ENCODE measurements at places on chromosomes 6 and 20. TPM values are rescaled to one million over a fixed set of nuclear protein-coding genes. Genes with fewer than 3 reads are reported as not detected.

COL9A3 gene
- 7.9 TPM for total RNA-seq

EYA2 gene
- 0.30 TPM for total RNA-seq

IP6K3 gene
- total RNA-seq = 3.9 TPM

EGFL8 gene
- 10.2 TPM for total RNA-seq

ZC2HC1B gene
- total RNA-seq = not detected

BTNL2 gene
- total RNA-seq = not detected

ACSS1 gene
- not detected for total RNA-seq

SGK2 gene
- 2.4 TPM for total RNA-seq

TINAG gene
- not detected for total RNA-seq

TPD52L2 gene
- 105 TPM for total RNA-seq

PAQR8 gene
- 16.8 TPM for total RNA-seq

IRF4 gene
- total RNA-seq = not detected

C6orf62 gene
- 59.7 TPM for total RNA-seq

FAM210B gene
- 64.2 TPM for total RNA-seq

MCHR2 gene
- total RNA-seq = not detected

TRMT11 gene
- total RNA-seq = 68.6 TPM

CRISP3 gene
- total RNA-seq = not detected

LKAAEAR1 gene
- total RNA-seq = 0.21 TPM

NR2E1 gene
- total RNA-seq = not detected

OLIG3 gene
- total RNA-seq = not detected

Data from cardiac muscle cell (in vitro differentiated cells and primary cell).